ENCODE measurements at places on chromosomes 13 and 19.

DNA sequence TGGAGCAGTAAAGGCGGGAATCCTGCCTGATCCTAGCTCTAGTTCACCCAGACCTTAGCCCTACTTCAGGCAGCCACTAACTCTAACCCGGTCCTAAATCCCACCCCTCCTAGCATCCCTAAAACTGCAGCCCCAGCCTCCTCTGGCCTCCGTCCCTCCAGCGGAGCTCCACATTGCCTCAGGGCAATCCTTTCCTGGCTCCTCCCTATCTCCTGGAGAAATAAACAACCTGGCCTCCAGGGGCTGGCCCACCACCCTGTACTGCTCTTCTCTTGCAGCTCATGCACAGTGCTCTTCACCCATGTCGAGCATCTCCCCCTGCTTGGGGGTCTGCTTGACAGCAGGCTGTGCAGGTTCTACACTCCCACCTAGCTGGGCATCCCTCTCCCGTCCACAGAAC is 6.7 kb downstream of the POU2F2 start:
- DNase-seq, result no peak

GRCh38 chr13:101178406-101178805 is 237.9 kb downstream of the NALCN start:
- no peak for DNase-seq

DNA sequence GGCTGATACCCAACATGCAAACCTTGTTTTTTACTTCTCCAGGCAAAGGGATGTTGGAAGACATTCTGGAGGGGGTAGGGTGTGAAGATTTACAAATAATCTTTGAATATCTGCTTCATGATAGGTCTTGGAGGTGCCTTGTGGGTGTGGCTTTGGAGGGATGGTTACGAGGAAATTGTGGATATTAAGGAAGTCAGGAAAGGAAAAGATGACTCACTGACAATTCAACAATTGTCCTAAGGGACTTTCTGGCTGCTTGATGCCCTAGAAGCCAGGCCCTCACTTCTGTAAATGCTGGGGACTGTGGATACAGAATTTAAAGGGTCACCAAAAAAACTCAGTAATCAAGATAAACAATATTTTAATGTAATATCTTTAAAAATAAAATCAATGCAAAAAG is 37.4 kb upstream of the ZNF527 start:
- no peak for DNase-seq

DNA sequence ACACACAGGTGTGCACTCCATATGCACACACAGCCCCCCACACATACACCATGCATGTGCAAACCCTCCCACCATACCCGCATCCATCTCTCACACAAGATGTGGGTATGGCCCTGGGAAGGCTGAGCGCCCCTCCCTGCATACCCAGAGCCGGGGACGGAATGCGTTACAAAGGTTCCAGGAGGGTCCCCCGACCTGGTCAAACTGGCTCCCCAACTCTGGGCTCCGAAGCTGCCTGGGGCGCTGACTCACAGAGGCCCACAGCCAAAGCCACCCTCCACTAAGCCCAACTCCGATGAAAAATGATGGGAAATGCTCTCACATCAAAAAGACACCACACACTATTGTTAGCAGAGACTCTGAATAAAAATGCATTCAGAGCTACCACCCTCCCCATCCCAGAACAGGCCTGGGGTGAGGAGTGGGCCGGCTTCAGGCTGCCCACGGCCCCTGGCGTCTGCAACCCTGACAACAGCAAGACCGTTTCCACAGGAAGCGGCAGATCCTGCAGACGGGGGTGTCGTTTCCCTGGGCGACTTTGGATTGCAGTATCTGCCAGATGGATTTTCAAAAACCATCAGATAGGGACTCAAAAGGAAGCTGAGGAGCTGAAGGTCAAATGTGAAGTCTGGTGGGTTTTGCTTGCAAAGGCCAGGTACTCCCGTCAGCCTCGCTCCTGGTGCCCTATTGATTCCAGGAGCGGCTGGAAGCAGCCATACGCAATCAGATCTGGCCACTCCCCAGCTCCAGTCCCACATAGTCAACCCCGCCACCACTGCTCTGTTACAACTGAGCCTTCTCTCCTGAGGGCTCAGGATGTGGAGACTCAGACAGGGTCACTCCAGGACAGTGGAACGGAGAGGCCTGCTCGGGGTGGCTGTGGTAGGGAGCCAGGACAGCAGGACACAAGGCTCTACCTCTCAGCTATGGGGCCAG is 14.3 kb downstream of the PEPD start:
- DNase-seq, result no peak

- no peak for DNase-seq
These were observed 16.8 kb upstream of the SLC35E1 start for GRCh38 chr19:16588824-16589577.

DNA sequence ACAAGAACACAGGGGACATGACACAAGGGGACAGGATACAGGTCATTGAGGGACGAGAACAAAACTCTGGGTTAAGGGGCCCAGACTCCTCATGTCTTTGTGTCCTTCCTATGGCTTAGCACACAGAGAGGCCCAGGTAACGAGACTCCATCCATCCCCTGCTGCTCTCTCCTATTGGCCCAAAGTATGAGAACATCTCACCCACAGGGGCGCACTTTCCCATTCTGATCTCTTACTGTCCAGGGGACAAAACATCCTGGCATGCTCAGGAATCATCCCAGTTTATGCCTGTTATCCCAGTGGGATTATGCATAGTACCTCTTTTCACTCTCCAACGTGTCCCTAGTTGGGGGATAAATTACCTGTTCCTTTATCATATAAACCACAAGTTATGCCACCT is 19.2 kb downstream of the C13orf42 start:
- no peak for DNase-seq

GRCh38 chr13:22801402-22802003 is 379.3 kb upstream of the SGCG start:
- no peak for DNase-seq

GRCh38 chr19:7000333-7000732 is 20.9 kb downstream of the MBD3L2B start:
- no peak for DNase-seq

DNA sequence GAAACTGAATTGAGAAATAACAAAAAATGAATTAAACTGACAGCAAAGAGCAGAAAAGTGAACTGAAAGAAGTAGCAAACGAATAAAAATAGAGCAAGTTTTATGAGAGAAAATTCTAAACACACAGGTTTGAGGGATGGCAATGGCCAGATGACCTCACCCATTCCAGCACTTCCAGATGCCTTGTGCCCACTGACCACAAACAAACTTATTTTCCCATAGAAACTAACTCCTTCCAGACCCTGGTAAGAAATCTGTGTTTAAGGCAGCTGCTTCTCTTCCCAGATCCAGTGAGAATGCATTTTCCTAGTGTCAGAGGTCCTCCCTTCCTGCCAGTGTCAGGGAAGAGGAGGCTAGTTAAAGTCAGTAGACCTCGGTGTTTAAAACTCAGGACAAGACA is 51.7 kb downstream of the RXFP2 start:
- no peak for DNase-seq

DNA sequence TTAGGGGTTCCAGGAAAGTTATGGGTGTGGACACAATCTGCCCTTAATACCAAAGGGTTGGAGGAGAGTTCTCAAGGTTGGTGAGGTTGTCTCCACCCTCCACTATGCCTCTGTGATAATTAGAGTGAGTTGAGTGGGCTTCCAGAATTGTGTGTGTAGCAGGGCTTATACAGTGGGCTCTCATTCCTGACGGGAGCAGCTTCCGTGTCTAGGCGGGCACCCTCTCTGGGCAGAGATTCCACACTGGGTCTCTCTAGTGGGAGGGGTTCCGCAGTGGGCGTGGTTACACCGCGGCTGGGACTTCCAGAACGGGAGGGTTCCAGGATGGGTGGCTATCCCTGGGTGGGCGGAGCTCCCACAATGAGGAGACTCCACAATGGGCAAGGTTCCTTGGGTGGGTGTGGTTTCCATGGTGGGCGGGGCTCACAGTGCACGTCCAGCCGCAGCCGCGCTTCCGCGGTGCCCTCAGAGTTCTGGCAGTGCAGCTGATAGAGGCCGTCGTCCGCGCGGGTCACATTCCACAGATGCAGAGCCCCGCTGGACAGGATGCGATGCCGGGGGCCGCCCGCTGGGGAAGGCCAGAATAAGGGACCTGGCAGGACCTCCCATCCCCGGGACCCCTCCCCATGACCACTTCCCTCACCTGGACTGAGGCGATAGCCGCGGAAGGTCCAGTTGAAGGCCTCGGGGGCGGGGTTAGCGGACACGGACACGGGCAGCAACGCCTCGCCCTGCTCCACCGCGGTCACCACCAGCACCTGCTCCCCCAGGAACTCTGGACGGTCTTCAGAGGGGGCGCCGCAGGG is 8.4 kb downstream of the NPHS1 start:
- DNase-seq, result no peak

DNA sequence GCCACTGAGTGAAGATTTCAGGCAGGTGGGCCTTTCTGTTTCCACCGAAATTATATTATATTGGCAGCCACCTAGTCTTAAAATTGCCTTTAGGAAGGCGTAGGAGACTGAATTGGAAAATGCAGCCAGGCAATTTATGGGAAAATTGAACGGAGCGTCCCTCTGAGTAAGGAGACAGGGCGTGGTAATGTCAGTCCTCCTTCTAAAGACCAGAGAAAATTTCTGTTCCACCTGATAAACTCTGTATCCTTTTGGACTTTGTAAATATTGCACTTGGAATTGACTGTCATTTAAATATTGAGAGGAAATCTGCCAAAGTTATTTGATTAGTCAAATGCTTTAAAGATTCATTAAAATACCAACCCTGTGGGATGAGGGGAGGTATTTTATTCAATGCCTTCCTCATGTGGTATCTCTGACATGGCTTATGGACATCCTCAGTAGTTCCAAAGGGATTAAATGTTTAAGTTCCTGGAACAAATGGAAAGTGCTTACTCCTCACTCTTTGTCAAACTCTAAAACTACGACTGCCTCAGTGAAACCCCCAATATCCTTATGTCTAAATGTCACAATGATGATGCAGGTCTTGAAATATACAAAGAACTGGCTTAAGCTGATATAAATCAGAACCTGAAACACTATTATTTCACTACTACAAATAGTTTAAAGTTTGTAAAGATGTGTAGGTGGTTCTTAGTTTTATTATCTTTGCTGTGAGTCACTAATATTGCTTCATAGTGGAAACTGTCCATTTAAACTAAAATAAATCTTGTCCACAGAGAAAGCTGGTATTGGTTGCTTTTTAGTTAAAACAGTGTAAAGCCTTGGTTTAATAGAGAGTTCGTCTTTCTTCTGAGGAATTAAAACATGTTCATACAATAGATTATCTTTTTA is 203.2 kb downstream of the FGF14 start:
- no peak for DNase-seq

GRCh38 chr13:25725104-25725503 is 326.7 kb downstream of the SHISA2 start:
- no peak for DNase-seq

GRCh38 chr19:50482271-50482855 is 5.7 kb upstream of the GARIN5A start:
- DNase-seq, result no peak

DNA sequence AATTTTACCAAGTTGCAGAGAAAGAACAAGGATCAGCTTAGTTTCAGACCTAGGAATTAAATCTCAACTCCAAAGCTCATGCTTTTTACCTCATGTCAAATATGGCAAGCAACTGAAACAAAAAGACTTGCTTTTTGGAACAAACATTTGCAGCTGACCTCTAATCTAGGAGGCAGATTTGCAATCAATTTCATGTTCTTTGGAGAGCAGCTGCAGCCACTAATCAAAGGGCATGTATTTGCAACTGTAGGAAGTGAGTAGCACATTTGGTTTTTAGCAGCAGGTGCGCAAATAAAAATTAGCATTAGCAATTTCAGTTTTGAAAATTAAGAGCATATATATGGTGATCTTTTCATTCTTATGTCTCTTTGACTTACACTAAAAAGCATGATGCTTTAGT is 459.3 kb upstream of the SLC10A2 start:
- DNase-seq, result no peak

- DNase-seq, result no peak
These were observed 82.4 kb upstream of the STARD13 start for GRCh38 chr13:33367926-33368325.

DNA sequence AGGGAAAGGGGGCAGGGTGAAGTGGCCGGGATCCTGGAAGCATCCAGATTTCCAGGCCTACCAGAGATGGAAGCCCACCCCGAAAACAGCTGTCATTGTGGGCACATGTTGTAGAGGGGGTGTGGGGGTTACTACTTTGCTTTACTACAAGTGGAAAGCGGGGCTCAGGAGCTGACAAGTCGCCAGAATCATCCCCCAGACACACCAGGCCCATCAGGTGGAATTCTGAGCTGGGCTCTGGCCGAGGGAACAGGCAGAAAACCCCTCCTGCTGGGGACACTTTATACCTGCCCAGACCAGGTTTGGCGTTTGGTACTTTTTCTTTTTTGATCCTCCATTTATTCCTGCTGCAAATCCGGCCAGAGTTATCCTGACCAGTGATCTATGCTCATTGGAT is 3.8 kb downstream of the CDX2 start:
- DNase-seq, result no peak

DNA sequence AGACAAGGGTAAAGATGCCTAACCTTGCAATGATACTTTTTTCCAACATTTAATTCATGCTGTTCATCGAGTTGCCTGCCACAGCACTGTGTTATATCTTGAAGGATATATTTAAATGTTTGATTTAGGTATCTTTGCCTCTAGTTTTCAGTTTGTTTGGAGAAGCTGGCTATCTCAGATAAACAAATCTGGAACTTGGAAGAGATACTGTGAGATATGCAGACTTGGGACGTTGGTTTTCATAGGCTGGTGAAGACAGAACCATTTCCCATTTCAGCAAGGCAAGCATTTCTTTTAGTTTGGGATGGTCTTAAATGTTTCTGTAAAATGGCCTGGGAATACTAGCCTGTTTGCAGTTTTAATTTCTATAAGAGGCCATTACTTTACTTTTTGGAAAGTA is 3.3 kb downstream of the RNASEH2B start:
- no peak for DNase-seq

DNA sequence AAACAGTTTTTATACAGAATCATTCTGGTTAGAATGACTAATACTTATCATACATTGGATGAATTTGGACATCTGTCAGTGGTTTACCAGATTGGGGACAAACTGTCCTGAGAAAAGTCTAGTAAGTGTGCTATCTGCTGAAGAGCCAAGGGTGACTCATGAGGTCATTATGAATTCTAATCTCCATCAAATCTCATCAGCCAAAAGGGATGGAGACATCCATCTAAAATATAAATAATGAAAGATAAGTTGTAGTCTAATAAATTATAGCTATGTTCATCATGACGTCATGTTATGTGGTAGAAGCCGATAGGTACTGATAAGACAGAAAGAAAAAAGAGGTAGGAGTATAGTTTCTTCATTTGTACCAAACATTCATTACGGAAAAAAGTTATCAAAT is 804.4 kb downstream of the PCDH9 start:
- no peak for DNase-seq

Data from femur (tissue), 1 donor.